Cortex of kidney (tissue), 1 donor: ENCODE measurements at places on chromosomes 5 and 9.

- DNase-seq: no peak
These were observed 51.1 kb downstream of the NUDT12 start for GRCh38 chr5:103511554-103511885.

DNA sequence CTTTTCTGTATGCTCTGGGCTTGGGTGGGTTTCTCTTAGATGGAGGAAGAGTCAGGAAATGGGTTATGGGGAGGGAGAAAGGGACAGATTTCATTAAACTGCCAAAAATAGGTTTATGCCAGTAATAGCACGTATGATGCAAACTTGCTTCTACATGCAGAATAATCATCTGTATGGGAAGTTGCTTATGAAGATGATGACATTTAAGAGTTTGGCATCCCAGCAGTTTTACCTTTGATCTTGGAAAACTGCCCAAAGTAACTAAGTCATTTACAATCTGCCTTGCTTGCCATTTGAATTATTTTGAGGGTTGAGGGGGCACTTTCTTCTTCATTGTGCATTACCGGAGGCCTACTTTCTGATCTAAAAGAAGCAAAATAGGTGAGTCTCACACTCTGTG, 282.9 kb upstream of the ANKRD55 start:
- no peak for DNase-seq

GRCh38 chr5:14277385-14278320, 134.5 kb downstream of the TRIO start:
- DNase-seq: no peak

DNA sequence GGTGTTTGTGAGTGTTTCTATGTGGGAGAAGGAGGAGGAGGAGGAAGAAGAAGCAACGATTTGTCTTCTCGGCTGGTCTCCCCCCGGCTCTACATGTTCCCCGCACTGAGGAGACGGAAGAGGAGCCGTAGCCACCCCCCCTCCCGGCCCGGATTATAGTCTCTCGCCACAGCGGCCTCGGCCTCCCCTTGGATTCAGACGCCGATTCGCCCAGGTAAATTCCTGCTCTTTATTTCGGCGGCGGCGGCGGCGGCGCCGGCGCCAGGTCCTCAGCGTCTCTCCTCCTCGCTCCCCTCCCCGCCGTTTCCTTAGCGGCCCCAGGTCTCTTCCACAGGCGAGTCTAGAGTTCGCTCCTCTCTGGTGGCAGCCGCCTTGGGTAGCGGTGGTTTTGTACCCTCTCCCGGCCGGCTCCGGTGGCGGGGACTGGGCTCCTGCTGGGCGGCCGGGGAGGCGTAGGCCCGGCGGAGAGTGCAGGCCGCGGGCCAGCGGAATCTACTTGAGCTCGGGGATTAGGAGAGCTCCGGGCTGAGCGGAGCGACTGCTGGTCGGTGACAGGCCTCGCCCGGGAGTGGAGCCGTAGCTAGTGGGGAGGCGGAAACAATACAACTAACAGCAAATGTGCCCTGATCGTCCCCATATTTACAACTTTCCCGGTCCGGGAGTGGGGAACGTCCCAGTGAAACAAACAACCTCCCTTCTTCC, 547 bp downstream of the NIPBL start:
- no peak for DNase-seq

GRCh38 chr9:13990331-13990730, 323.6 kb downstream of the NFIB start:
- DNase-seq: no peak

DNA sequence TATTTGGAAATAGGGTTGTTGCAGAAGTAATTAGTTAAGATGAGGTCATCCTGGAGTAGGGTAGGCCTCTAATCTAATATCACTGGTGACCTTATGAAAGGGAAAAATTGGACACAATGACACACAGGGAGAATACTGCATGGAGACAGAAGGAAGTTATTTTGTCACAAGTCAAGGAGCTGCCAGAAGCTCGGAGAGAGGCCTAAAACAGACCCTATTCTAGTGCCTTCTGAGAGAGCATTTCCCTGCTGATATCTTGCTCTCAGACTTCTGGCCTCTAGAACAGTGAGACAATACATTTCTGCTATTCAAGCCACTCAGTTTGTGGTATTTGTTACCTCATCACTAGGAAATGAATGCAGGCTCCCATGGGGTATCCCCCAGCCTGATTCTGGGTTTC, 332.9 kb downstream of the CSNK1G3 start:
- no peak for DNase-seq

DNA sequence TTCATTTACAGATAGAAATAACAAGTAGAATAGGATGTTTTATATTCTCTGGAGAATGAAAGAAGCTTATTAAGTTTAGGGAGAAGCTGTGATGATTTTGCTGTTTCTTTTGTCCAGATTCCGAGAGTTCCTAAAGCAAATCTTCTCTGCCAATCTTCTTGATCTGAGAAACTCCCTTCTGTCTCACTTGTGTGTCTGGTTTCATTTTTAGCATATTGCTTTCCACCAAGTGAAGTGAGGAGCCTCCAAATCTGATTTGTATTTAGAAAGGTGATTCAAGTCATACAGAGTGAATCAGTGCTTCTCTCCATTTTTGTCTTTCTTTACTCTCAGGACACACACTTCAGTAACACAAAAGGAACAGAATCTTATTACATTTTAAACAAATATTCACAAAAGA, 48.4 kb downstream of the STX17 start:
- DNase-seq: no peak

DNA sequence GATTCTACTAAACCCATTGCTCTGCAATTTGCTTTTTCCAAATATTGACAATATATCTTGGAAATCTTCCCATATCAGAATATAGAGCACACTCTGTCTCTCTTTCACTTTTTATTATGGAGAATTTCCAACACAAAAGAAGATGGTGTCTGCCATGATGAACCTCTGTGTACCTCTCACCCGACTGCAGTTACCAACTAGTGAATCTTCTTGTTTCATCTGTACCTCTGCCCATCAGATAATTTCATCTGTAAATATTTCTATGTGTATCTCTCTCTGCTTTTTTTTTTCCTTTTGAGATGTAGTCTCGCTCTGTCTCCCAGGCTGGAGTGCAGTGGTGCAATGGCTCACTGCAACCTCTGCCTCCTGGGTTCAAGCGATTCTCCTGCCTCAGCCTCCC, 62.8 kb downstream of the NTNG2 start:
- no peak for DNase-seq

- no peak for DNase-seq
These were observed 219.4 kb downstream of the NMUR2 start for GRCh38 chr5:152185547-152186245.

DNA sequence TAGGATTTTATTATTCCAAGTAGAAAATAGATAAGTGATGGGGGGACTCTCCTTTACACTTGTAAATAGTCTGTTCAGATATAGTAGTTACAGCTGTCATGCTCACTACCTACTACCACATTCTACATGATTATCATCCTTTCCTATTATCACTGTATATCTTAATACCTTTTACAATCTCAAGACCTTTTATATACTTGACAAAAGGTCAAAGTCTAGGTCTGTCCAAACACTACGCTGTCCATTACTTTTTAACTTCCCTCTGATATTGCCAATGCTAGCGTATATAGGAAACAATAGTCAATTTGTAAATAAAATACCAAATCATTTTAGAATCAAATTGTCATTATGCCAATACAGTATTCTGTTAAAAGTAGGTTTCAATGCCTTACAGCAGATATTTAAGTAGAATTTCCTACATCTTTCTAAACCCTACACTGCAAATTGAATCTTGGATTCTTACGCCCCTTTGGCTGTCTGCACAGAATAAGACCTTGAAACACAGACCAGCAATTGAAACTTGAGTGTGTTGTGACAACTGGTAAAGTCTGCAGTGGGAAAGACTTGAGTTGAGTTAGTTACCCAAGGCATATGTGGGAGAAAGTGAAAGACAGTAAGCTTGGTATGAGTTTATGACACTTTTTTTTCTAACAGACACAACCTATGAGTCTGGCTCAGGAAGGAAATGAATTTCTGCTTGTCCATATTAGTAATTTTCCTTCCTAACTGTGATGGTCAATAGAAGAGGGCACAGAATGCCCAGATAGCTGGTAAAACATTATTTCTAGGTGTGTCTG, 827.6 kb upstream of the ACO1 start:
- DNase-seq: no peak

- no peak for DNase-seq
These were observed 2.9 kb upstream of the NPDC1 start for GRCh38 chr9:137048655-137049543.

GRCh38 chr9:79120941-79121340, 450.8 kb upstream of the TLE4 start:
- no peak for DNase-seq

GRCh38 chr5:35320029-35320428, 89.7 kb upstream of the PRLR start:
- DNase-seq: no peak

GRCh38 chr5:89187268-89187667, 304.3 kb upstream of the MEF2C start:
- no peak for DNase-seq

DNA sequence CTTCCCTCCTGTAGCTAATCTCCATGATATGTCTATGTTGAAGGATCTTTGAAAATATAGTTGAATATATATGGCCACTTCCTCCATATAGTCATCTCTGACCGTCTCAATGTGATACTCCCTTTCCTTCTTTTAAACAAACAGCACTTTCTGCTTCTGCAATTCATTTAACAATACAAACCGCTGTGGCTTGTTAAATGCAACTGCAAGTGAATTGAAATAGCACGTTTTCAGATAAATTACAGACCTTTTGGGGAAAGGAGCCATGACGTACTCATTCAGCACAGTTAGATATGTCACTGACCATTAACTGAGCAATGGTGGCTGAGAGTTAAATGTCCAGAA, 82.5 kb downstream of the FBXO38 start:
- DNase-seq: no peak

DNA sequence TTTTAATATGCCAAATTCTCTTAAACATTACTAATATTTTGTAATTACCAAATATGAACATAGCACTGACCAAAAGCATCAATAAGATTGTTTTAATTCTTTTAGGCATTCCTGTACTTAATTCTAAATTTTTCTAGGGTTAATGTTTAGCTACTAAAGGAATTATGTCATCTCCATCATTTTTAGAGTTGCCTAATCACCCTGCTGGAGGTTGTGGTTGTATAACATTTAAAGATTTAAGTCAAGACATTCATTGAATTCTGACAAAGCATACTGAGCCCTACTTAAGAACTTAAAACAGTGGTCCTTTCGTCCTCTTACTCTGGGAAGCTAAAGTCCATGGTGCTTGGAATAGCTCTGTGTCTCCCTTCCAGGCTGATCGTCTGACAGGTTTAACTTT, 28.1 kb upstream of the DAB2 start:
- DNase-seq: no peak
